T-helper 17 cell (primary cell): ENCODE measurements at places on chromosomes 16 and 17.

DNA sequence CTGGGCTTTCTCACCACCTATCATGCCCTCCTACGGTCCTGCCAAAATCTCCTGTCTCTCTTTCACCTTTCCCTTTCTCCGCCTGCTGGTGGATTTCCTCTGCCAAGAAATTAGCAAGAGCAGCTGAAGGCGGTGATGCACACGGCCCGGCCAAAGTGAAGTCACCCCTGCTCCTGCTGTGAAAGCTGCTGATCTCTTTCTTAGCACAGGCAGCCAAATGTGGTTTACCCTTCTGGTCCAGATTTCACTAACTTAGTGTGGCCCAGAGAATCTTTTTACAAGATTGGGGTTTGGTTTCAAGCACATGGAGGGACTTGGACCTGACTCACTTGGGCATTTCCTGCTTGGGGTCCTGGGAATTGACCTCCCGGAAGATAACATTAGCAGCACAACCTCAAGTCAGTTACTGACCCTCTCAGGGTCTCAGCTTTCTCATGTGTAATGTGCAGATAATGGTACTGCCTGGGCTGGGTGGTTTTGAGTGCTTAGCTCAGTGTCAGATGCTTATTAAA is 155.7 kb downstream of the SOCS1 start:
- H3K36me3 ChIP-seq: peaks cover 2% of the 10 kb centered on the region
- no peaks in the 10 kb centered on the region for H3K27me3 ChIP-seq
- H3K4me3 ChIP-seq: no peak overlapping the region

DNA sequence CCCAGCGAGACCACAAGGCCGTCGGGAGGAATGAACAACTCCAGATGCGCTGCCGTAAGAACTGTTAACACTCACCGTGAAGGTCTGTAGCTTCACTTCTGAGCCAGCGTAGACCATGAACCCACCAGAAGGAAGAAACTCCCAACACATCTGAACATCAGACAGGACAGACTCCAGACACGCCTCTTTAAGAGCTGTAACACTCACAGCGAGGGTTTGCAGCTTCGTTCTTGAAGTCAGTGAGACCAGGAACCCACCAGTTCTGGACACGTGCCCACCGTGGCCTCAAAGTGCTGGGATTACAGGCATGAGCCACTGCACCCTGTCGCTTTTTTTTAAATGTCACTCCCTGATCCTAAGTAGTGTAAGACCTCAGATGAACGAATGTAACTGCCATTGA is 17.3 kb downstream of the KPNA2 start:
- H3K27ac ChIP-seq: no peak overlapping the region
- no peaks in the 10 kb centered on the region for H3K36me3 ChIP-seq
- H3K4me1 ChIP-seq: peaks cover 10% of the 10 kb centered on the region
- no peaks in the 10 kb centered on the region for H3K27me3 ChIP-seq
- no peak for DNase-seq

DNA sequence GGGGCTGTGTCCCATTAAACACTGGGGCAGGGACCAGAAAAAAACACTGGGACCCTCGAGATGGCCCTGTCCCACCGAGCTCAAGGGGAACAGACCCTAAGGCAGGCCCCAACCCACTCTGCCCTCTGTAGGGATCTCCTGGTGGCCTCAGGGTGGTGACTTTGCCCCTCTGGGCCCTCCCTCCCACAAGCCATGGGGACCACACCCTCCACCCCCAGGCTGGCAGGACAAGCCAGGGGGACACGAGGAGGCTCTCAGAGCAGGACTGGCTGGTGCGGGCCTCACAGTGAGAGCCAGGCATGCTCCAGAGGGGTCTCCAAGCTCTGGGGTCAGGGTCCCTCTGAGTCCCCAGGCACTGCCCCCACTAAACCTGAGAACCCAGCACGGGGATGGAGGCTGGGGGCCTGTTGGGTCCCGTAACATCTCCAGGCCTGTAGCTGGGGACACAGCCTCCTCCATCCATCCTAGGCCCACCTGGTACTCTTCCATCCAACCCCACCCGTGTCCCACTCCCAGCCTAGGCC is 14.5 kb upstream of the SRRM2 start:
- H3K36me3 ChIP-seq: no peaks in the 10 kb centered on the region
- no peak overlapping the region for H3K4me3 ChIP-seq
- H3K4me1 ChIP-seq: no peaks in the 10 kb centered on the region
- H3K27me3 ChIP-seq: peaks cover 9% of the 10 kb centered on the region

DNA sequence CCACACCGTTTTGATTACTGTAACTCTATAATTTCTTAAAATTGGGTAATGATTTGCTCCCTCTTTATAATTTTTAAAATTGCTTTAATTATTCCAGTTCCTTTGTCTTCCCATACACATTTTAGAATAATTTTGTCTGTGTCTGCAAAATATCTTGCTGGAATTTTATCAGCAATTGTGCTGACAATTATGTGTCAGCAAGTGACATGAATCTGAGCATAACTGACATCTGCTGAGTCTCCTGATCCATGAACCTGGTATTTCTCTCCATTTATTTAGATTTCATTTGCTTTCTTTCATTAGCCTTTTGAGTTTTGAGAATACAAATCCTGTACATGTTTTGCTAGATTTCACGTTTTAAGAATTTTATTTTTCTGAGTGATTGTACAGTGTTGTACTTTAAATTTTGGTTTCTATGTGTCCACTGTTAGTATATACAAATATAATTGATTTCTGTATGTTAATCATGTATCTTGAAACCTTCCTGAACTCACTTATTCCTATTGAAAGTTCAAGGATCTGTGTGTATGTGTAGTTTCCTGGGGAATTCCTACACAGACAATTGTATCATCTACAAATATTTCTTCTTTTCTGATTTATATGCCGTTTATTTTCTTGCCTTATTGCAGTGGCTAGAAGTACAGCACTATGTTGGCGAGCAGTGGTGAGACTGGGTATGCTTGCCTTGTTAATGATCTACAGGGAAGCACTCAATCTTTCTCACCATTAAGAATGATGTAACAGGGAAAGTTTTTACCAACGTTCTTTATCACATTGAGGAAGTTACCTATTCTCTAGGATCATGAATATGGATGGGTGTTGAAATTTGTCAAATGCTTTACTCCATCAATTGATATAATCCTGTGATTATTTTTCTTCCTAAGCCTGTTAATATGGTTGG is 45.2 kb downstream of the N4BP1 start:
- no peak overlapping the region for H3K4me3 ChIP-seq
- H3K4me1 ChIP-seq: peaks cover 43% of the 10 kb centered on the region
- peak overlapping the region; percentile 80 for H3K27ac ChIP-seq
- peaks cover 6% of the 10 kb centered on the region for H3K36me3 ChIP-seq

DNA sequence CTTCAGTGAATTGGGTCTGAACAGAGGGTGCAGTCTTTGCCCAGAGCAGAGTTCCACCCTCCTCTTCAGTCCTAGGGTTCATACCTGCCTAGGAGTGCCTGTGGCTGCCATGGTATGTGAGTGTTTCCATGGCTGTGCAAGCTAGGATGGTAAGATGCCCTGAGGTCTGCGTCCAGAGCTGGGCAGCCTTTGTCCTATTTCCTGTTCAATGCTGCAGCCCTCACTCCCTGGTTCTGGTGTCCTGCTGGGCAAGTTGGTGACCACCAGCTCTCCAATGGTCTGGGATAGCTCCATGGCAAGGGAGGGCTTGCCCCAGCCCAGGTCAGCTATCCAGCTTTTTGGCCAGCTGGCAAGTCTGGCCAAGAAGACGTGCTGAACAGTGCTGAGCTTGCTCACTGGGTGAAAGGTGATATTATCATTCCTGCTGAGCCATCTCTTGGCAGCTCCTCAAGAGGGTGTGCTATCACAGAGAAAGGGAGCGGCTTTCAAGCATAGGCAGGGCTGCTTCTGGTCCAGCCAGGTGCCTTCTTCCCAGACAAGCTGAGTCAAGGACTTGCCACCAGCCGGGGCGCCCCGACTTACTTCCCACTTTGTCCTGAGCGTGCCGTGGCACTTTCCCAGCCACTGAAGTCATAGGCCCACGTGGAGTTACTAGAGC is 13.0 kb upstream of the NFATC3 start:
- no peaks in the 10 kb centered on the region for H3K27me3 ChIP-seq
- peak overlapping the region; percentile 91 for H3K27ac ChIP-seq
- H3K4me1 ChIP-seq: peaks cover 56% of the 10 kb centered on the region
- peaks cover 2% of the 10 kb centered on the region for H3K36me3 ChIP-seq
- no peak for DNase-seq
- H3K4me3 ChIP-seq: peak overlapping the region; percentile 31
